ENCODE measurements at places on chromosomes 13 and 19. TPM values are rescaled to one million over a fixed set of nuclear protein-coding genes. Genes with fewer than 3 reads are reported as not detected.

DNA sequence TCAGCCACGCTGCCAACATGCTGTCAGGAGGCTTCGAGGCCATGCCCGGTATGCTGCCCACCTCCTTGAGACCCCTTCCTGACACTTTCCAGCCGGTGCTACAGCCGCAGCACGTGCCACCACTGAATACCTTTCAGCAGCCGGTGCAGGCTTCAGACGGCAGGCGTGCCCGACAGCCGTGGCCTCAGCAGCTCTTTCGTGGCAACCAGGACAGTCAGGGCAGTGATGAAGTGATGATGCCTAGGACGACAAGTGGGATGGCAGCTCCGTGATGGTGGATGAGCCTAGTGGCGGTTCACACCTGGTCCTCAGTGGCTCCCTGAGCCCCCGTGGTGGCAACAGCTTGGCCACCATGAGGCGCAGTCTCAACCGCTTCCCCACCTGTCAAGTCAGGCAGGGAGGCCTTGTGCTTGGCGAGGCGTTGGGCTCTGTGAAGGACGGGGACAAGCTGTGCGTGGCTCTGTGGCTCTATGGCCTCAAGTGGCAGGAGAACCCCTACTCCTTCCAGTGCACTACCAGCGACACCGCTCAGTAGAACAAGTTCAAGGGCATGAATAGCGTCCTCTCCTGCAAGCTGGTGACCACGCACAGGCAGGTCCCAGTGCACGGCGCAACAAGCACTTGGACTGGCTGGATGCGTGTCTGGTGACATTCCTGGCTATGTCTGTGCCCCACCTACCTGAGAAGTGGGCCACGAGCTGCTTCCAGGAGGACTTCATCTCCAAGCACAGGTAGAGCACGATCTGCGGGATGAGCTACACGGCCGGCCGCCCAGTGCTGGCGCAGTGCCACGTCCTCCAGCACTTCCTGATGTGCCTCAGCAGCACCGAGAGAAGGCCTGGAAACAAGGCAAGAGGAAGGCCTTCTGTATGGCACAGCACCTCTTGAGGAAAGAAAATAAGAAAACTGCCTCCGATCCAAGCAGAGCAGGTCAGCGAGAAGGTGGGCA, 18.2 kb upstream of the ZNF14 start:
- no peak for DNase-seq

- no peak for DNase-seq
Measured at GRCh38 chr13:39038569-39039030, 344 bp downstream of the NHLRC3 start.

GRCh38 chr13:99192480-99192879, 8.2 kb upstream of the UBAC2 start:
- DNase-seq: no peak

DNA sequence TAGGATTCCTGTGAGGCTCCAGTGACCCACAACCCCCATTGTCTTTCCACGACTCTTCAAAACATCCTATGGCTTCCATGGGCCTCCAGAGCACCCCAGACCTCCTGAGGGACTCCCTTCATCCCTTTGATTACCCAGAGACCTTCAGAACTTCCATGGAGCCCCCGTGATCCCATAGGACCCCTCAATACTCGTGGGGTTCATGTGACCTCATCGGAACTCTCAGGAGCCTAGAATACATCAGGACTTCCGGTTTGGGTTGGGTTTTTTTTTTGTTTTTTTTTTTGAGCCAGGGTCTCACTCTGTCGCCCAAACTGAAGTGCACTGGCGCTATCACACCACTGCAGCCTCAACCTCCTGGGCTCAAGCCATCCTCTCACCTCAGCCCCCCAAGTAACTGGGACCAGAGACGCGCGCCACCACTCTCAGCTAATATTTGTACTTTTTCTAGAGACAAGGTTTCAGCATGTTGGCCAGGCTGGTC, 774 bp downstream of the ALDH16A1 start:
- no peak for DNase-seq

DNA sequence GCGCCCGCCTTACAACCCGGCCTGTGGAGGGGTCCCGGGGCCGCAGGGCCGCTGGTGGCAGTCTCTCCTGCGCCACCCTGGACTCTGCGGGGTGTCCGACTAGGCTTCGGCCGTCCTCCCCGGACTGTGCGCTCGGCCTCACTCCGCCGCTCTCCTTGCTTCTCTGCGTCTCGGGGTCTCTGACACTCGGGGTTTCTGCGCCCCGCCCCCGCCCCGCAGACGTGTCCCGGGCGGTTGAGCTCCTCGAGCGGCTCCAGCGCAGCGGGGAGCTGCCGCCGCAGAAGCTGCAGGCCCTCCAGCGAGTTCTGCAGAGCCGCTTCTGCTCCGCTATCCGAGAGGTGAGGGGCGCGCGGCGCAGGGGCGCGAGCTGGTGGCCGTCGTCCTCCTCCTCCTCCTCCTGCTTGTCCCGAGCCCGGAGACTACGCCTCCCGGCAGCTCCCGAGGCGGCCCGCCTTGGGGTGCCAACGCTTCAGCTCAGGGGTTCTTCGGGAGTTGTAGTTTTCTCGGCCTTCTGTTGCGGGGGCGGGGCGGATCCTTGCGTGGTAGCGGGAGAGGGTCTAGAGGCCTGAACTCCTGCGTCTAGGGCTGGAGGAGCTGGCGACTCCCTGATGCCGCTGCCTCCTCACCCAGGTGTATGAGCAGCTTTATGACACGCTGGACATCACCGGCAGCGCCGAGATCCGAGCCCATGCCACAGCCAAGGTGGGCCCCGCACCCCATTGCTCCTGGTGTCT, 627 bp downstream of the LIN7B start:
- DNase-seq: no peak

DNA sequence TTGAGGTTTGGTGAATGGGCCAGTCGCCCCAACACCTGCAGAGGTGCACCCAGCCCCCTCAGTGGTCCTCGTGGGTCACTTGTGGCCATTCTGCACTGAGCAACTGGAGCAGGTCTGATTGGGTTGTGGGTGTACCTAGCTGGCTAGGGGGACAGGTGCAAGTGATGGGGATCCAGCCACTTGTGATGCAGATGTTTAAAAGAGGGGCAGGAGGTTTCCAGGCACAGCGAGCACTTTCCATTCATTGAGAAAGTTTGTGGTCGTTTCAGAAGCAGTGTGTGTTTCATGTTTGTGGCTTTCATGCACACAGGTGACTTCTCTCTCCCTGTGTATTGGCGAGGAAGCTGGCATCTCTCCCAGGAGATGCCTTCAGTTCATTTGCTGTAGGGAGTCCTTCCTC, 34.7 kb downstream of the TSSK6 start:
- DNase-seq: no peak

DNA sequence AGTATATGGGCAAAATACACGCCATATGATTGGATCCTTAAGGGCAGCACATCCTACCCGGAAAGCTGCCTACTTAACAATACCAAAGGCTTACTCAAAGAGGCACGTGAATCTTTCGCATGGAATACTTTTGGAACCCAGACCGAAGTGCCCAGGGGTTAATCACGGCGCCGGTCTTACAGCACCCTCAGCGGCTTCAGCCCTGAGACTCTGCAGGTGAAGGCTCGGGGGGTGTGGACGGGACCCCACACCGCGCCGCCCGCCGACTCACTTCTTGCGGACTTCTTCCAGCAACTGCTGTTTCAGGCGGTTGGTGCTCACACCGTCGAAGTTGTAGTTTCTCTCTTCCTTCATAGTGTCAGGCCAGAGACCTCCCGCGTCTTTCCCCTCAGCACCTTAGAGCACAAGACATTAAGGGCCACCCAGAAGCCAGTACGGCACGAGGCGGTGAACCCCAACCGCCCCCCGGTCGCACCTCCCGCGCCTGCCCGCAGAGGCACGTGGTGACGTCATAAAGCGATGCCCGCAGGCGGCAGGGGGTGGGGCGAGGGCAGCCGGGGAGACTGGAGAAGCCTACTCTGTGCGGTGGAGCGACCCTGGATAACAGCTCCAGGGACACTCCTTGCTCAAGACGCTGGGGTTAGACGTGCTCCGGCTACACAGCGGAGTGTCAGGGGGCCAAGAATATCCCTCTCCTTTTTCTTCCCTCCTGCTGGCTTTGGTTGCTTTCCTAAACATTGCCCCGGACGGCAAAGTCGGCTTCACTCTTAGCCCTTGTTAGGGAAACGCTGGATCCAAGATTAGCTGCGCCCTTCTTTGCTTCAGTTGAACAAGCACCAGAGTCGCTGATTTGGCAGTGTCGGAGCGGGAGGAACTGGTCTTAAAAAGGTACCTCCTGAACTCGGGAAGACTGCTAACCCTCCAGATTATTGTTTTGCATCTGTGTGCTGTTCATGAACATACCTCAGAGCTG, at the start of gene CCDC169:
CCDC169 (minus strand) TSS at position 449 of the 973 bp plus-strand sequence; CDS start at position 354, 95 bp downstream.
- no peak for DNase-seq

- no peak for DNase-seq
Measured at GRCh38 chr13:89375839-89376238, 1704.7 kb downstream of the SLITRK5 start.

DNA sequence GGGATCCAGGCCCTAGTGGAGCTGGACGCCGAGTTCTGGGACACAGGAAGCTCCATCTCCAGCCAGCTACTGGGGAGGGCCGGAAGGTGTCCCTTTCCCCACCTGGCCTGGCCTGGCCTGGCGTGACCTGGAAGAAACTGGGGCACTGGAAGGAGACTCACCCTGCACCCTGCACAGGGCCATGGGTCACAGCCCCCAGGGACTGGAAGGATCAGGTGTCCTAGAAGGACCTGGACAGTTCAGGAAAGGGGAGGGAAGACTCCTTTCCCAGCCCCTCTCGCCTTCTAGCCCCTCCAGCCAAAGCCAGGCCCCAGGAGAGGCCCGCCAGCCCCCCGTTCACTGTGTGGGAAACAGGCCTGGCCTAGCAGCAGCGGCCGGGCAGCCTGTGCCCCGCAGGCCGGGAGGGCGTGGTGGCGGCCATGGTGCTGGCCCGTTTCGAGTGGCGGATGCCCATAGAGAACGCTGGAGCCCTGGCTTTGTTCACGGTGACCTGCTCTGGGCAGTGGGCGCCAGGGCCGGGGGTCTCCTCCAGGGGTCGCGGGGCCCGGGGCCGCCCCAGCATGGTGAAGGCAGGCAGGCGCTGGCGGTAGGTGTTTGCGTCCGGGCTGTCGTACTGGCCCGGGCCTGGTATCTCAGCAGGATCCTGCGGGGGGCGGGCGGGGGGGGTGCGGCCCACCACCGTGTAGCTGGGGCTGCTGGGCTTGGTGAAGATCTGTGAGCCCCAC, 2.8 kb upstream of the SHC2 start:
- DNase-seq: no peak

DNA sequence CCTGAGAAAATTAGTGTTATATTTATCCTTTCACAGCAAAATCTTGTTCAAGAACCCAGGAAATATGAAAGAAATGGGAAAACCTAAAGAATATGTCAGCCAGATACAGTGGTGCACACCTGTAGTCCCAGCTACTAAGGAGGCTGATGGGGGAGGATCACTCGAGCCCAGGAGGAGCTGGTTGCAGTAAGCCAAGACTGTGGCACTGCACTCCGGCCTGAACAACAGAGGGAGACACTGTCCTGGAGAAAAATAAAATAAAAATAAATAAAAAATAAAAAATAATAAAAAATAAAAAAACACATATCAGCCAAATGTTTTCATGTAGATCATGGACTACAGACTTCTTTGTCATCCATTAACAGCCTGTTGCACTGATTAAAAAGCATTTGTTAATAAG, 244.8 kb upstream of the KLHL1 start:
- no peak for DNase-seq

DNA sequence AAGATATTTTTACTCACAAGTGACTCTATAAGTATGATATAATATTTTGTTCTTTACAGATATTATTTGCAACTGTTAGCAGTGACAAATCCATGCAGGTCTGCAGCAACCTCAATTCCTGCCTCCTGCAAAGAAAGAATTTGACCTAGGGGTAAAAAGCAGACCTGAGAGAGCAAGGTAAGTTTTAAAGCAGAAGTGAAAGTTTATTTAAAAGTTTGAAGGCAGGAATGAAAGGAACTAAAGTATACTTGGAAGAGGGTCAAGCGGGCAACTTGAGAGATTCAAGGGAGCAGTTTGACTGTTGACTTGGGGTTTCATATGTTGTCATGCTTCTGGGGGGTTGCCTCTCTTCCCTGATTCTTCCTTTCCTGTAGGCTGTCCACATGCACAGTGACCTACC, 520.1 kb upstream of the PCDH20 start:
- DNase-seq: no peak

GRCh38 chr13:26037302-26037701, 14.5 kb downstream of the SHISA2 start:
- no peak for DNase-seq

- DNase-seq: no peak
Measured at GRCh38 chr13:74620308-74620707, 486.1 kb upstream of the KLF12 start.

The SYCN gene
- not detected for total RNA-seq

The LYL1 gene
- 45.2 TPM for total RNA-seq
